ENCODE measurements at places on chromosomes 4 and X.

DNA sequence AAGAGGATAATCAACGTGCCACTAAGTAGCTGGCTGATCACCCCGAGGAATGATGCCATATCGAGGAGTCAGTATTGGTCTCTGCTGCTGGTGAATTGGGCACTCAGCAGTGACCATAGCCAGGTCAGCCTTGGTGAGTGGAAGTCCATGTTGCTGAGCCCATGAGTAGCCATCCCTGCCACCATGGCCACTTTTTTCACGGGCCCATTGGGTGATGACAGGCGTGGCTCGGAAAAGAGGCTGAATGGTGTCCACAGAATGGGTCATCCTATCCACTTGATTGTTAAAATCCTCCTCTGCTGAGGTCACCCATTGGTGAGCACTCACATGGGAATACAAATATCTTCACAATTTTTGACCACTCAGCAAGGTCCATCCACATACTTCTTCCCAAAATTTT is 114.4 kb downstream of the UBE2NL start:
- DNase-seq = no peak

DNA sequence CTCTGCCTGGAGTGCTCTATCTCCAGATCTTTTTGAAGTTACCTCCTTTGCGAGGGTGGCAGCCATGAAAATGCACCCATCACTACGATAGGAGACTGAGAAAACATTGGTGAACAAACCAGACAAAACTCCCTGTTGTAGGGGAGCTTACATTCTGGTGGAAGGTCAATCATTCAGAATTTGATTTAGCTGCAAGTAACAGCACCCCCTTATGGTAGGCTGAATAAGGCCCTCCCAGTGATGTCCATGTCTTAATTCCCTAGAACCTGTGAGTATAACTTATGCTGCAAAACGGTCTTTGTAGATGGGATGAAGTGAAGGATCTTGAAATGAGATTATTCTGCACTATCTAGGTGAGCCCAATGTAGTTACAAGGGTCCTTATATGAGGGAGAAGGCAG is 5.6 kb upstream of the TEC start:
- no peak for DNase-seq

GRCh38 chrX:10099411-10099810 is 57.4 kb upstream of the CLCN4 start:
- no peak for DNase-seq

GRCh38 chr4:157170321-157170720 is 50.2 kb upstream of the GRIA2 start:
- no peak for DNase-seq

- DNase-seq = no peak
Measured at GRCh38 chrX:10047631-10048030, 80.5 kb downstream of the CLDN34 start.

DNA sequence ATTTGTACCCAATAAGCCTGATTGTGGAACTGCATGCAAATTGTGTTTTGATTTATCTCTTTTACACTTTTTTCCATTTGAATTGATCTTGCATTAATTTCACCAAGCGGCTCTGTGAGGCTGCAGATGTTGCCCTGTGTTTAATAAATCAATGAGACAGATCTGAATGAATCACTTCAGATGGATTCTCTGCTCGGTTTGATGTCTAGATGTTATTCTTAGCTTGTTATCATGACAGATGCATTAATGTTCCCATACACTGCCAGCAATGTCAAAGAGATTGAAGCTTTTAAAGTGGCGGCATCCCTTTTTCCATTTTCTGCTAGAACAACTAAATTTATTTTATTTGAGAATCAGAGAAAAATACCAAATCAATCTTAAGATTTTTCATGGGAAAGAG is 6.3 kb downstream of the DACH2 start:
- no peak for DNase-seq

DNA sequence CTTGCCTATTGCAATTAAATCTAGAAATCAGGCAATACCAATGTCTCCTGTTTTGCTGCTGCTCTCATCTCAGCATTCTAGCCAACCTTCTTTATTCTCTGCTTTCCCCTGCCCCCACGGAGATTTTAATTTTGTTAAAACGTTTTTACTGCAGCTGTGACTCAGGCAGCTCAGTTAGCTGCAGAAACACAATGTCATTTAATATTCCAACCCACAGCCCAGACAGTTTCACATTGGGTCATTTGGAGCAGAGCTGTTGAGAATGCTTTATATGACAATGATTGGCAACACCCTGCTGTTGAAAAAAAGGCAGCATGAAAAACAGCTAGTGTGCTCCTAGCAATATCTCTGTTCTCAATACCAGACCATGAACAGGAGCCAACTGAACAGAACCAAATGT is 12.6 kb upstream of the SLC10A4 start:
- no peak for DNase-seq

DNA sequence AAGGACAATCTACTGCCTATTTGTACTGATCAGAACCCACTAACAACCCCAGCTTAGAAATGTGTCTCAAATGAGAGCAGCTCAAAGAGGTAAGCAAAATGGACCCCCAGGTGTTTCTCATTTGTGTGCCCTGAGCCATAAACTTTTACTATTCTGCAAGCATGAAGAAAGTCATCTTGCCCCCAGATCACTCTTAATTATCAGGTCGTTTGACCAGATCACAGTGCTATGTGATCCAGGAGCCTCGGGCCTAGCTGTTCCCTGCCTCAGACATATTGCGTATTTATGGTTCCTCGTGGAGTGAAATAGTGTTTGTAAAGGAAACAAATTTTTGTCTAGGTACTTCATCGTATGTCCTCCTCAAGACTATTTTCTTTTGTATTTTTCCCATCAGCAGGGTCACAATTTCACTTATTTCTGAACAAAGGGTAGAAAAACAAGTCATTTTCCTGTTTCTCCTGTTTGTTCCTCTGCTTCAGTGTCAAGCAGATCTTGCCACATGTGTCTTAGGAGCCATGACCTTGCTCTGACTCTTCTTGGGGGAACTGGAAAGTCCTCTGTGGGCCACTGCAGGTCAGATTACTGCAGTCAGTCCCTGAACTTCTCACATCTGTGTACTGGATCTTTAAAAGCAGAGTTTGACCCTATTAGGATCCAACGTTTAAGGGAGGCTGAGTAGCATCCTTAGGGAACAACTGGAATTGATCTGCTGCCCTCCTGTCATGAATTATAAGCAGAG is 194.9 kb downstream of the PALLD start:
- no peak for DNase-seq

- DNase-seq = no peak
Measured at GRCh38 chrX:75228854-75229253, 45.0 kb upstream of the UPRT start.

DNA sequence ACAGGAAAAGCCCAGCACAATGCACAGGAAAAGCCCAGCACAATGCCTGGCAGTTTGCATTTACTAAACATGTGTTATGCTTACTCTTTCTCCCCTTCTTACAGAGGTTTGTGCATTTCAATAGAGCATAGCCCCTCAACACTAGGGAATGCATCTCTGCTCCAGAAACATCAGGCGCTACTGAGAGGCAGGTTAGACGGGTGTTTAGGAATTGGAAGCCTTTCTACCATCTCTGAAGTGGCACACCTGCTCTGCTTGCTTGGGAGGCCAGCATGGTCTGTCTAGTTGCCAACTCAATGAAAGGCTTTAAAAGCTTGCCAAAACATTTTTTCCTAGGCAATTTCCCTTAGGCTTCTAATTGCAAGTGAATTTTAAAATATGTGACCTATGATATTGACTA is 55.7 kb downstream of the GRID2 start:
- DNase-seq = no peak

DNA sequence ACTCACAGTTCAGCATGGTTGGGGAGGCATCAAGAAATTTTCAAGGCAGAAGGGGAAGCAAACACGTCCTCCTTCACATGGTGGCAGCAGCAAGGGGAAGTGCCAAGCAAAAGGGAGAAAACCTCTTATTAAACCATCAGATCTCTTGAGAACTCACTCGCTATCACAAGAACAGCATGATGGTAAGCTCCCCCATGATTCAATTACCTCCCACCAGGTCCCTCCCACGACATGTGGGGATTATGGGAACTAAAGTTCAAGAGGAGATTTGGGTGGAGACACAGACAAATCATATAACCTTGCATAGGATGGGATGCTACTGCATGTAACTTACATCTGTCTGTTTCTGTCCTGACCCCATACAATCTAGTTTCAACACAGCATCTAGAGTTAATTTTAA is 511.8 kb upstream of the ARX start:
- DNase-seq = no peak

- DNase-seq = no peak
Measured at GRCh38 chrX:1853916-1854315, 239.1 kb downstream of the ASMT start.

DNA sequence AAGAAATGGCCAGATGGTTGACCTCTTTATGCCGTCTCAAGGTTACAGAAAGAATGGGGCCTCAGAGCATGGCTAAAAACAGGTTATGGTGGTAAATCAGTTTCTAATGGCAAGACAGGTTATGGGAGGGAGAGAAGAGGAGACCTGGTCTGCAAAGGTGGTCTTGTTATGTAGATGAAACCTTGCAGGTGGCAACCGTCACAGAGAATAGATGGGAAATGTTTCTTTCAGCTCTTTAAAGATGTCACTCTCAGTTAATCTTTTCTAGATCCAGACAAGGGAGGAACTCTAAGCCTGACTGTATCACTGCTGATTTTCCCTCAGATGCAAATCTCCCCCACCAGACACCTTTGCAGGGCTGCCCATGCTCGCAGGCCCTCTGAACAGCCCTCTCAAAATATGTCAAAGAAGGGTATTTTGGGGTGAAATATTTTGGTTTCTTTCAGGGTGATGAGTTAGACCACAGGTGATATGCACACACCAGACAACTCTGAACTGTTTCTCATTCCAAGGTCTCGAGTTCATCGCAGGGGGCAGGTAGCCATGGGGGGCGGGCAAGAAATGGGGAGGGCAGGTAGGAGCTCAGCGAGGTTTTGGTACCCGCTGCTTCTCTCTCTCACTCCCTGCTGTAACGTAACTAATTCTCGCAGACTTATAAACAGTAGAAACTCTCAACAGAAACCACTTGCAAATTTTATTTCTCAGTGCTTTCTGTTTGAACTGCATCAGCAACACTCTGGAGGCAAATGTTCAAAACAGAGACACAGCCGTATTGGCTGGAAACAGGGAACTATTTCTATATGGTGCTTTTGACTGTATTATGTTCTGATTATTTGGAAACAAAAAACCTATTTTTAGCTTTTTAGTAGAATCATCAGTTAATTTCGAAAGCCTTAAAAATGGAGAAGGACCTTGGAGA is 32.4 kb downstream of the CASP3 start:
- no peak for DNase-seq

DNA sequence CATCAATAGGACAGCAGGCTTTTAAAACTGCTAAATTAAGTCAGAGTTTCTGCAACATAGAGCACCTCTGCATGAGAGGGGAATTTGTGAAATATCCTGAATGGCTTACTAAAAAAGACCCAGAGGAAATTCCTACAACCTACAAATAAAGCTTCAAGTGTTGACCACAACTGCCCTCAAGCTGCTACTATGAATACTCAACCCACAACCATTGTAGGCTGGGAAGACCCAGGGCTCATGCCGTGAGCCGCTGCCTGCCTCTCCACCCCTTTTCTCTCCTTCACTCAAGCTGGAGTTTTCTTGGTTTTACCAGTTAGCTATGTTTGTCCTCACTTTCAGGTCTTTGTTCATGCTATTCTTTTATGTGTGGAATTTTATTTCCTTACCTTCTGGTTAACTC is 151.6 kb downstream of the EMCN start:
- no peak for DNase-seq

- DNase-seq = no peak
Measured at GRCh38 chr4:83716874-83717273, 181.0 kb downstream of the GPAT3 start.

DNA sequence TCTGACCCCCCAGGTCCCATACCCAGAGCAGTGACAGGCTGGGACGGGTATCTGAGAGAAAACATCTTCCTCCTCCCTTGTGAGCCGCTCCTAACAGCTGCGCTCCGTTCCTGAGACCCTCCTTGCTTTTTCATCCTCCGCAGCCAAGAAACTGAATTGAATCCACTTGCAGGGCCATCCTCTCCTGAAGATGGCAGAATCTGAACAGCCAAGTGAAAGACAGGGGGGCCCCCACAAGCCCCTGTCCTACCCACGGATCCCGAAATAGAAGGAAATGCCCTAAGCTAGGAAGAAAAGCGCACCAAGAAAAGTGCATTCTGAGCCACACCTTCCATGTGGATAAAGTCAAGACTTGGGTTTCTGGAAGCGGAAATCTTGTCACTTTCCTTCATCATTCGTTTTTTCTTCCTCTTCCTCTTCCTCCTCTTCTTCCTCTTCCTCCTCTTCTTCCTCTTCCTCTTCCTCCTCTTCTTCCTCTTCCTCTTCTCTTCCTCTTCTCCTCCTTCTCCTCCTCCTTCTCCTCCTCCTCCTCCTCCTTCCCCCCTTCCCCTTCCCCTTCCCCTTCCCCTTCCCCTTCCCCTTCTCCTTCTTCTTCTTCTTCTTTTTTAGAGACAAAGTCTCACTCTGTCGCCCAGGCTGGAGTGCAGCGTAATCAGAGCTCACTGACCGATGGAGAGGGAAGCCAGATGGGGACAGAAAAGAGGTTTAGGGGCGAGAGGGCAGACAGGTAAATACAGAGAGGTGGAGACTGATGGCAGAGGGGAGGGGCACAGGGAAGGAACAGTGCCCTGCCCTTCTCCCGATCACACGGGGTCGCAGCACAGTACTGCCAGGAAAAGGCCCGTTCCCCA is 86.0 kb upstream of the WWC2 start:
- no peak for DNase-seq

DNA sequence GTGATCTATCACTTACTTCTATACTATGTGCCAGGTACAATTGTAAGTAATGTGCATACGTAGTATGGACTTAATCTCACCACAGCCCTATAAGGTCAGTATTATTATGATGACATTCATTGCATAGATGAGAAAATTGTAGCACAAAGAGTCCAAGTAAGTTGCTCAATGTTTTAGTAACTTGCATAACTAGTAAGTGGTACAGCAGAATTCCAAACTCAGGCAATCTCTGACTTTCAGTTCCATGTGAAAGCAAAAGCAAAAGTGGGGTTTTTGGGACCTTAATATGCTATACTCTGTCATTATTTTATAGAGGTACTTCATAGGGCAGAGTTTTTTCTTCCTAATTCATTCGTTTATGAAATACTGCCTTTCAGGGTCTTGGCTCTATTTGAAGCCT is 188.8 kb upstream of the VEGFC start:
- no peak for DNase-seq

- no peak for DNase-seq
Measured at GRCh38 chr4:38563707-38564495, 100.1 kb upstream of the KLF3 start.

GRCh38 chr4:125639182-125639621 is 324.4 kb downstream of the FAT4 start:
- DNase-seq = no peak

GRCh38 chr4:82138374-82138773 is 235.4 kb downstream of the HNRNPD start:
- DNase-seq = no peak

- DNase-seq = no peak
Measured at GRCh38 chr4:148094149-148094548, 348.1 kb downstream of the NR3C2 start.

DNA sequence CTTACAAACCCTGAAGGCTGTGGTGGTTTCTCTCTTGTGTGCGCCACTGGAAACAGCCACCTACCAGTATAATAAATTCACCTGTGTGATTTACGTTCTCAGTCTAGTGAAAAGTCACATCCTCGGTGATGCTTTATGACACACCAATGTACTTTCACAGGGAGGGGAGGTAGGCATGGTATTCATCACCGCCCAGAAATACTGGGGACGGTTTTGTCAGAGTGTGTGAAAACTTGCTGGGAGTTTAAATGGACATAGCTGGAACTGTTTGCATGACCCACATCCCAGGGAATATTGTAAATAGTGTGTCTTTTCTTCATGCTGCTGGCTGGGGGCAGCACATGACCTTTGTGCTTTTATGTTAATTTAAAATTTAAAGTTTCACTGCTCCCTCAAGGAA is 421.8 kb downstream of the MAPK10 start:
- no peak for DNase-seq
